ENCODE measurements at places on chromosomes 5 and 9.

DNA sequence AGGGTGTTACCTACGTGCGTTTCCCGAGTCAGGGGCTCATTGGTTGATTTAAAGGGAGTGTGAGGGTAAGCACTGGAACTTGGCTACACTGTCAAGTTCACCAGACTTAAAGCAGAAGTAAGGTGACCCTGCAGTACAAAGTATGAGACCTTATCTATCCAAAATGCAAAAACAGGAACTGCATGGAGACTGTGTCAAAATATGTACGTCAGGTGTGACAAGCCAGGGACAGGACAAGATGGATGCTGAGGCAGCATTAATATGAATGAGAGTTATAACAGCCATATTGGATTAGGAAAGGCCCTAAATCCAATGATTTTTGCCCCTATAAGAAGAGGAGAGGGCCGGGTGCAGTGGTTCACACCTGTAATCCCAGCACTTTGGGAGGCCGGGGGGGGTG lies 15.4 kb upstream of the SUSD3 start:
- no peak for DNase-seq

DNA sequence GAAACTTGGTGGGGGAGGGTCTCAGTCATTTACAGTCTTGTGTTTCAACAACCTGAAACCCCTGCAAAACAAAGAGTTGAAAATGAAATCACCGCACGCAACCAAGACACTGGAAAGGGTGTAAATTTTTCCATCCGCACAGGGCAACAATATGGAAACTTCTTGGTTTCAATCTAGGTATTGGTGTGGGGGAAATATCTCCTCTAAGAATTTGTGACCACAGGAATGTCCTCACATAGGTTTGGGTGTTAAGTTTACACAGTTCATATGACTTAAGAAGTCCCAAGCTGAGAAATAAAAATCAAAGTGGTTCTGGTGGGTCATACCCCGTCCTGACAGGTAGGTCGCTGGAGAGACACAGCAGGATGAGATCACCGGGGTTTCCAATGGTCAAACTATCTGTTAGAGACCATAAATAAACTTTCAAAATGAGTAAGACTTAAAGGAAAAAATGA lies 51.9 kb upstream of the PIP5K1B start:
- no peak for DNase-seq

GRCh38 chr5:77871016-77871415 lies 94.9 kb upstream of the TBCA start:
- no peak for DNase-seq

DNA sequence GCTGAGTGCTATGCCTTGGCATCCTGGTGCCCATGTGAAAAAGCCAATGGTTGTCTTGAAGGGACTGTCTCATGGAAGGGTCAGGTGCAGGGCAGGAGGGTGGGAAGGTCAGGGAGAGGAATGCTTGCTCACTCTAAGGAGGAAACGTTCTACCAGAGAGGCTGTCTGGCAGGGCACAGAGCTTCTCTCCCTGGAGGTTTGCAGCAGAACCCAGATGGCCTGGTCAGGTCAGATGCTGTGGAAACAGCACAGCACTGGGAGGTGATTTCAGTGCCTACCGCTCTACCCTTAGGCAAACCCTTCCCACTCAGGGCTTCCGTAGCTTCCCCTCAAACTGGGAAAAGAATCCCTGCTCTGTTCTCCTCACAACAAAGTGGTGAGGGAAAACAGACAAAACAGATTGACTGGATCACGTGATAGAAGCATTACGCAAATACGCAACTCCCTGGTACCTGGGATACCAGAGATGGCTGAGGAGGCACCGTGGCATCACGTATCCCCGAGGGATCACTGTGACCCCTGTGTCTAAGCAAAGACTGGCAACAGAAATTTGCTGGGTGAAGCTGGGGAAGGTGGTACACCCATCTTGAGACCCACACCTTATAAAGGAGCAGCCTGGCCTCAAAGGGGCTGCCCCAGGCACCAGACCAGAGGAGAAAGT lies 3.9 kb upstream of the MGAT1 start:
- no peak for DNase-seq

DNA sequence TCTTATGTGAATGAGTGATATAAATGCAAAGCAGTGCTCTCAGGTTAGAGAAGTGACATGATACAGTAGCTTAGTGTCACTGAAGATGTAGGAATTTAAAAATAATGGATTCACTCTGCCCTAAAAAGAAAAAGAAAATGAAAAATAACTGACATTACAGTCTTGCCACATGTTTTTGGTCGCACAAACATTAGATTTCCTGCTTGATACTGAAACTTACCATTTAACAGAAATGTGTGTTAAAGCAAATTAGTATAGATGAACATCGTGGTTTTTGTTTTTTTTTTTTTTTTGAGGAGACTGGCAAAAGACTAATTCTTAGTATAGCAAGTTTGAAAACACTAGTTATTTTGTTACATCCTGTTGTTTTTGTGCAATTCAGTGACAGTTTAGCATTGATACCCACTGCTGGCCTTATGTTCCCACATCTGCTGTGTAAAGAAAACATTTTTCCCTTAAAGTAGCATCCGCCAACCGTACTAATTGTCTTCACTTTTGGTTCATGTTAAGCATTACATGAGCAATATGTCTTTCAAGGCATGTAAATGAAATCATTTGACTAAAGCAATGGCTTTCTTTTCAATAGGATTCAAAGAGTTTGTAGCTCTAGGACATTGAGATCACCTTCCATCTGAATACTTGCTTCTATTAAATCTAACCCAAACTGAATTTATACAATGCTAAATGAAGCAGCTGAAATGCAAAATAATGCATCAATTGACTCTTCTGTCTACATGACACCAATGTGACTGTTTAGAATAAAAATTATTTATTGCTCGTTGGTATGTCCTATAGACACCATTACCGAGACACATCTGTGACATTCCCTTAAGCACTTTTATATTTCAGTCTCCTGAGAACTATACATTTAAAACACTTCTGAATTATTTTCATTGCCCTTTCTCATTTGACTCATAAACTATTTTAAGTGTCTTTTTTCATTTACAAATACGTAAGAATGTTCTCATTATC lies 859.1 kb downstream of the MAT2B start:
- DNase-seq = no peak

GRCh38 chr9:129081388-129081904 lies 535 bp downstream of the DOLPP1 start:
- no peak for DNase-seq

- no peak for DNase-seq
Measured at GRCh38 chr5:36397901-36398536, 96.3 kb upstream of the RANBP3L start.

DNA sequence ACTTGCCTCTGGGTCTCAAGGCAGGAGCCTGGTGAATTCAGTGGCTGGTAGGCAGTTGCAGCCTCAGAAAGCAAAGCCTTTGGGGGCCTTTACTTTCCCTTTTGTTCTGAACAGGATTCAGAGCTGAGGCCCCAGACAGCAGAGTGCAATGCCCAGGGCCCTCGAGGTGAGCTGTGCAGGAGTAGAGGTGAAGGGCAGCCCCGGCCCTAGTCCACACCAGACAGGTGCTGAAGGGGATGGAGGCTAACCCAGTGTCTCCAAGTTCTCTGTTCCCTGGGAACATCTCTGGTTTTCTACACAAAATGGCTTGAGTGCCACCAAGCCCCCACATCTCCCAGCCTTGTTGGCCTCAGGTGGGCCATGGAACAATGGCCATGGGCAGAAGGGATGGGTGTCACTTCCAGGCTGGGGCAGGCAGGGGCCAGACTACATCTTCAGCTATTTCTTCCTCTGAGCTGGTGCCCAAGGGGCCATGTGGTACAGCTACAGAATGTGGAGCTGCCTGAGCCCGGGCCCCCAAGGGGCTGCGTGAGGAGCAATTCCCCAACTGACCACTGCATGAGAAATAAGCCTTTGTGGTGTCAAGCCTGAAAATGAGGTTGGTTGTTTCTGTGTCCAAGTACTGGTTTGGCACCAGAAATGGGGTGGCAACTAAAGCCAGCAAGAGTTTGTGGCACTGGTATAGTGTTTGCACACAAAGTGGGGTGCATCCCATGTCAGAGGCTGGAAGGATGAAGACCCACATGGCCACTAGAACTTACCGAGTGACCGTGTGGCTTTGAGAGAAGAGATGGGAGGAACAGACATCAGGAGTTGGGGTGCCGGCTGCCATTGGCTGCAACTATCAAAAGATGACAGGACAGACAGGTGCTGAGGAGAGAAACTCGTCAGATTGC lies 57.8 kb downstream of the BARX1 start:
- DNase-seq = no peak

- DNase-seq = no peak
Measured at GRCh38 chr9:3646226-3646625, 120.4 kb upstream of the RFX3 start.

GRCh38 chr5:149466457-149466972 lies 84.7 kb downstream of the CSNK1A1 start:
- no peak for DNase-seq

DNA sequence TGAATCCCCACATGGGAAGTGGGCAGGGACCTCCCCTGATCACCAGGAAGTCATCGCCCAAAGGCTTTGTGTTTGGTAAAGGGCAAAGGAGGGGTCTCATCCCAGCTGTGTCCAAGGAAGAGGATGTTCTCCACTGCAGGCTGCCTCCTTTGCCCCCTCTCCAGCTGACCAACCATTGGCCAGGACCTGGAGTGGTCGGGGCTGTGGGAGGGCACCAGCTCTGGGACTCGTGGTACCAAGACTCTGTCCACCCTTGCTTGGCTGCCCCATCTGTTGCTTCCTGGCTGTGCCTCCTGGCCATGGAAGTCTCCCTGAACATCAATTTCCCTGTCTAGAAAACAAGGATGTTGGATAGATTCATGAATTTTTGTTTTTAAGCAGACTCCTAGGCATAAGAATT lies 34.1 kb downstream of the COL15A1 start:
- DNase-seq = no peak

GRCh38 chr9:85009251-85009650 lies 339.7 kb downstream of the NTRK2 start:
- no peak for DNase-seq

- DNase-seq = no peak
Measured at GRCh38 chr9:97689401-97690180, 7.5 kb downstream of the XPA start.

- no peak for DNase-seq
Measured at GRCh38 chr9:105415662-105415980, 32.2 kb upstream of the FSD1L start.

- no peak for DNase-seq
Measured at GRCh38 chr9:79053598-79053997, 518.2 kb upstream of the TLE4 start.

- DNase-seq = no peak
Measured at GRCh38 chr9:38638881-38639576, 18.6 kb upstream of the ANKRD18A start.

DNA sequence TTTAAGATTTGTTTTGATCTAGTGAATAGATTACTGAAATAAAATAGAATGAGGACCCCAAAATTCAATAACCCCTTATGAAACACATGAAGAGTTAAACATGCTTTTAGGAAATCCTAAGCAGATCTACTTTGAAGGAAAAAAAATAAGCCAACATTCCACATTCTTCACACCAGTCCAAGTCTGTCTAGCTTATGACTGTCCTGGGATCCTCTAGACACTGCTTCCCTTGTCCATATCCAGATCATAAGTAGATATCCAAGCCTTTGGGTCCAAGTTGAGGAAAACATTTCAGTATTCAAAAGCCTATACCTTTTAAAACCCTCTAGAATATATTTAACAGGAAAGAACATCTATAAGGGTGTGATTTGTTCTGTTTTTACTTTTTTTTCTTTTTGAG lies 58.8 kb upstream of the MINAR2 start:
- DNase-seq = no peak

DNA sequence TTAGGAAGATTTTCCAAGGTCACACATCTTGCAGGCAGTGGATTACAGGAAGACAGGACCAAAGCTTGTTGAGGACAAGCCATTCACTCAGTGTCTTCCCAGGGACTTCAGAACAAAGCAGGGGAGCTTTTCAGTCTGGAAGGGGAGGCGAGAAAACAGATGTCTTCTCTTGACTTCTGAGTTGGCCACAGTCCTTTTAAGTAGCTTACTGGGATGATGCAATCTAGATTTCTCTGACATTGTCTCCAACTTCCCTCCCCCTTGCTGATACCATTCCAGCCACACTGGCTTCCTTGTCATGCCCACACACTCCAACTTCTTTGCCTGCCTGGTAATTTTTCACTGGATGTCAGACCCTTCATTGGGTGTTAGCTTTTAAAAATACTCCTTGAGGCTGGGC lies 174.2 kb upstream of the TBC1D2 start:
- DNase-seq = no peak

DNA sequence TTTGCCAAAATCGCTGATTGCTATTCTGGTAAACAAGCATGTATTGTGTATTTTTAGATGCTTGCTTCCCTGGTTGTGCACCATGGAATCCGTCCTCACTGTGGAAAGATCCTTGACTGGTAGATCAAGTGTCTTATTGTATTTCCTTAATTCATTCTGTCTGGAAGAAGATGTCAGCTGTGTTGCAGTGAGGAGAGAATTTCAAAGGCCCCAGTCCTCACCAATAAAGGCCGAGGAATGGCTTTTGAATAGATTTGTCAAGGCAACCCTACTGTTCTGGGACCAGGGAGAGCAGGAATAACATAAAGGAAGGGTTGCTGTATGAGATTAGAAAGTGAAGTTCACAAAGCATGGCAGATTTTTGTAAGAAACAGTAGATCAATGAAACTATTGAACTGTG lies 36.2 kb upstream of the POU5F2 start:
- no peak for DNase-seq

- DNase-seq = no peak
Measured at GRCh38 chr5:8079056-8079455, 210.1 kb downstream of the MTRR start.

DNA sequence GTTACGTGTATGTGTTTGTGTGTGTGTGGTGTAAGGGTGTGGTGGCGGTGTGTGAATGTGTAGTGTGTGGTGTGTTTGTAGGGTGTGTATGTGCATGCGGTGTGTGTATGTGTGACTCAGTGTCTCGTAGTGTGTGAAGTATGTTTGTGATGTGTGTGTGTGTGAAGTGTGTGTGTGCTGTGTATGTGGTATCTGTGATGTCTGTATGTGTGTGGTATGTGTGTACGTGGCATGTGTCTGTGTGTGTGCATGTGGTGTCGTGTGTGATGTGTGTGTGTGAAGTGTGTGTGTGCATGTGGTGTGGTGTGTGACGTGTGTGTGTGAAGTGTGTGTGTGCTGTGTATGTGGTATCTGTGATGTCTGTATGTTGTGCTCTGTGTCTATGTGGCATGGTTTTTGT lies 339.4 kb downstream of the MTRR start:
- no peak for DNase-seq

- DNase-seq = no peak
Measured at GRCh38 chr9:7303907-7304626, 495.5 kb downstream of the DMAC1 start.

DNA sequence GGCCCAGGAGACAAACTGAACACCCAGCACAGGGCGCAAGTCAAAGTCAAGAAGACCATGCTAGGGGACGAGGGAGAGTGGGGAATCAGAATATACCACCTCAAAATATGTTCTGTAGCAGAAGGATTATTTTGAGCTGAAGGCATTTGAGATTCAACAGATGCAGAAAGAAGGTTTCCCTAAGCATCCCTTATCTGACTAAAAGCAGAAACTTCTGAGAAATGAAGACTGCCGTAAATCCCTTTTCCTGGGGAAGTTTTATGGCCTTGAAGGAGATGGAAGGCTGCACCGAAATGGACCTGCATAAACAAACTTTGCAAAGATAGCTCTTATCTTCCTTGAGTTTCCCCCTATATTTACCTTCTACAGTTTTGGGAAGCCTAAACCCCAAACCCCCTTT lies 72.8 kb downstream of the PTTG1 start:
- no peak for DNase-seq
